ENCODE measurements at places on chromosomes 11 and 22.

GRCh38 chr11:124602193-124602592 is 9.0 kb upstream of the PANX3 start:
- no peak for DNase-seq

GRCh38 chr22:22721681-22722354 is 77.4 kb downstream of the GGTLC2 start:
- DNase-seq, result no peak

DNA sequence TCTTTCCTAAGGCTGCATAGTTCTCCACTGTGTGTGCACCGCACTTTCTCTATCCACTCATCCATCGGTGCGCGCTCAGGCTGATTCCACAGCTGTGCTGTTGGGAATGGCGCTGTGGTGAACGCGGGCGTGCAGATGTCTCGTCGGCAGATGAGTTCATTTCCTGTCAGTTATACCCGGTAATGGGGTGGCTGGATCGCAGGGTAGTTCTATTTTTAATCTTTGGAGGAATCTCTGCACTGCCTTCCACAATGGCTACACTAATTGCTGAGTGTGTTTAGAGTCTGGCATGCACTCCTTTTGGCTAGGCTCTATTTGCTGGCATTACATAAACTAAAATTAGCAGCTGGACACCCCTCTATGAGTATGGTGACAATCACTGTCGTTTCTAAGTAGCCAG is 27.9 kb upstream of the KRTAP5-7 start:
- no peak for DNase-seq

GRCh38 chr11:128653801-128654231 is 40.1 kb upstream of the FLI1 start:
- no peak for DNase-seq
